Effector CD8-positive, alpha-beta T cell (primary cell): ENCODE measurements at places on chromosomes 13 and 19.

DNA sequence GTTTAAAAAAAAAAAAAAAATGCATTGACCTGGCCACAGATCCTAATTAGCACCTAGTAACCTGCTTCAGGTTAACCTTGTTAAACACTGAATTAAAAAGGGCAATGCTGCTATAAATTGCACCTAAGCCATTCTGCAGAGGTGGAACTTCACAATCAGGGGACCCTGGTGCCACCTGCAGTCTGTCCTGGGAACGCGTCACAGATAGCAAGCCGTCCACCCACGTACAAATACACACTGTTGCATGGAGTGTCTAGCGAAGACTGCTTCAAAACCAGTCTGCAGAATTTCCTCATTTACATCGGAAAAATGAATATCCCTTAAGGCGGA lies 169.3 kb downstream of the COL4A1 start:
- no peak for DNase-seq

DNA sequence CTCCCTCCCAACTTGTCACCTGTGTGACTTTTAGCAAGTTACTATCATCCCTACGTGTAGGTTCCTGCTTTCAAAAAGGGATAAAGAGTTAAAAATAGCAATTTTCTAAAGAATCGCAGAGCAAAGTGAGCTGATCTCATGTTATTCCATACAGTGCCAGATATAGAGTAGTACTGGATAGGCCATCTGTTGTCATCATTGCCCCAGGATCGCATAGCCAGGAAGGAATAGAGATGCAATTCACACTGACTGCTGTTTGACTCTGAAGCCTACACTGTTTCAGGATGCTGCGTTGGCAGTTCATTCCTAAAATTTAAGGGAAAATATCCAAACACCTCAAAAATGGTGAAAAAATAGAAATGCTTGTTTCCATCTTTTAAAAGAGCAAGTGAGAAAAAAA lies 138.9 kb downstream of the SHISA2 start:
- DNase-seq = no peak

GRCh38 chr19:23070353-23071146 lies 46.3 kb upstream of the ZNF730 start:
- no peak for DNase-seq

DNA sequence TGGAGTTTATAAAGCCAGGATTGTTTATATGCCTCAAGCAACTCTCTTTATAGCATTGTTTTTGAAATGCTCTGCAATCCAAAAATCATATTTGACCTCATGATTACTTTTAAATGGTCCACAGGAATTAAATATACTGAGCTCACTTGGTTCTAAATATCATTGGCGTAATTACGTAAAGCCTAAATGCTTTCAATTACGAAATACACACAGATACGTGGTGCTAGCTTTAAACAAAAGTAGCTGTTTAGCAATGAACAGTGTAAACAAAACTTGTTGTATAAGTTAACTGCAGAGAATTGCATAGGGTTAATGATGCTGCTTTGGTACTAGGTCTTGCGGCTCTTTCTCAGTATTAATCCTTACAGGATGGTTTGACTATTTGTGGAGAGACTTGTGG lies 346.6 kb downstream of the COG6 start:
- no peak for DNase-seq
